NCI-H1436 treated with DMSO at 0.1 percent for 48 hours (cell line): ENCODE measurements at places on chromosomes 1 and 21.

GRCh38 chr1:185896863-185897262 is 162.7 kb downstream of the HMCN1 start:
- DNase-seq, result no peak

DNA sequence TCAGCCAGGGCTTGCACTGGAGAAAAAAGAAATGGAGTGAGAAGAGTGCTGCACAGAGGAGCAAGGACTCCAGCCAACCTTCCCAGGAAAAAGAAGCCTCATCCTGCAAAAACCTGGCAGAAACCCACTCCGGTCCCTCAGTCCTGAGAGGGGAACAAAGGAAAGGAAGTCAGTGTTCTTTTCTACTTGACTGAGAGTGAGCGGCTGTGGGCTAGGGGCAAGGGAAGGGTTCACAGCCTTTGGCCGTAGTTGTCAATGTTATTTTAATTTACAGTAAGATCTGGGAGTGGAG is 8.9 kb upstream of the GOLT1A start:
- no peak for DNase-seq

DNA sequence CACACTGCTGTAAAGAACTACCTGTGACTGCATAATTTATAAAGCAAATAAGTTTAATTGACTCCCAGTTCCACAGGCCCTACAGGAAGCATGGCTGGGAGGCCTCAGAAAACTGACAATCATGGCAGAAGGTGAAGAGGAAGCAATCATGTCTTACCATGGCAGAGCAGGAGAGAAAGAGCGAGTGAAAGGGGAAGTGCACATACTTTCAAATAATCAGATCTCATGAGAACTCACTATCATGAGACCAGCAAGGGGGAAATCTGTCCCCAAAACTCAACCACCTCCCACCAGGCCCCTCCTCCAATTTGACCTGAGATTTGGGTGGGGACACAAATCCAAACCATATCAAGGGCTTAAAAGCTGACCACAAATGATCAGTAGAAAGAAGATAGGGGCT is 493.2 kb downstream of the PTPRC start:
- DNase-seq, result no peak

DNA sequence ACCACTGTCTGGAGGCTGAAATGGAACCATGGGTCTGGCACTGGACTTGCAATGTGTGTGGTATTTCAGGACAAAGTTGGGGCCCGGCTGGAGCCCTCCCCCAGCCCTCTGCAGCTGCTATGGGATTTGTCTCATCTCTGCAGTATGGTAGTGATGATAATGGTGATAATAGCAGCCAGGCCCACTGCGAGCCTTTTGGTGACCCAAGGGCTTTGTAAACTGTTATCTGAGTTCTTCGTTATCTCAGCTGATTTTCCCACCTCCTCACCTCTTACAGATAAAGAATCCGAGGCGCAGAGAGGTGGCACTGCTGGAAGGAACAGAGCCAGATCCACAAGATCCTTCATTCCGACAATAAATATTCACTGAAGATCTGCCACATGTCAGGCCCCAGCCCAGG is 11.7 kb upstream of the WNT4 start:
- DNase-seq, result no peak

- no peak for DNase-seq
These were observed 5.6 kb downstream of the WNT9A start for GRCh38 chr1:227942021-227942715.

DNA sequence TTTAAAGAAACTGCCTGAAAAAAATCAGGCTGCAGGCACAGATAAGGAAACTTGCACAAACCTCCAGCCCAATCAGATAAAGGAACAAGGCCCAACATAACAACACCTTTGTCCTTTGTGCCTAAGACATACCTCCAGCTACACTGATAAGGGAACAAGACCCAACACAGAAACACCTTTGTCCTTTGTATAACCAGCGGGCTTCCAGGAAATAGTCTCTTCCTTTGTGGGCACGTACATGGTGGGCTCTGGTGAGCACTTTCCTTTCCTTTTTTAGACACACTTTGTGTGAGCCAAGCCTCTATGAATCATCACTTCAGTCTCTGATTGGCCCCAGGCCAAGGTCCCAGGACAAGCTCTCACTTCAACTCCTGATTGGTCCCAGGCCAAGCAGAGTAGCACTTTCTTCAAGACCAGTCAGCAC is 23.6 kb downstream of the ZNF670 start:
- DNase-seq, result no peak

- DNase-seq, result no peak
These were observed at the start of gene FYB2 for GRCh38 chr1:56819387-56819899. Gene FYB2, minus strand, starts transcription at chr1:56819404. Its CDS starts 114 bp downstream, at chr1:56819290.

DNA sequence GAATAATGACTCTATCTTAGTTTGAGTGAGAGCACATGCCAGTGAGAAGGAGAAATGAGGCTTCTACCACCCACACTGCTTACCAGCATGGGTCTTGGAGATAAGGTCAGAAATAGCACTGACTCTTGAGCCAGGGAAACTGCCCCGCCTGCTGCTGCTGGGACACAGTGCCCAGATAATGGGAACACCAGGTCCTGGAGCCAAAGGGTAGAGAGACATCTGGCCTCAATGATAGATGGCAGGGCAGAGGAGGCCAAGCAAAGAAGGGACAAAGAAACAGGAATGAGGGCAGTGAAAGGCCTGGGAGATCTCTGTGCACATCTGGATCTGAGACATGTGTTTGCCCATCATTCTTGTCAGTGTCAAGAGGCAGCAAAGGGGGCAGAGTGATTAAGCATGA is 97.4 kb downstream of the MIS18A start:
- DNase-seq, result no peak

- DNase-seq, result no peak
These were observed 2.5 kb downstream of the UBL4B start for GRCh38 chr1:110114784-110115183.

GRCh38 chr1:70866542-70867264 is 180.9 kb downstream of the PTGER3 start:
- no peak for DNase-seq

- no peak for DNase-seq
These were observed 94.3 kb upstream of the GALNT2 start for GRCh38 chr1:229972600-229973296.

- DNase-seq, result no peak
These were observed 96.8 kb upstream of the ADGRL2 start for GRCh38 chr1:81703756-81704463.

GRCh38 chr1:245887829-245888228 is 619.2 kb downstream of the SMYD3 start:
- DNase-seq, result no peak

- no peak for DNase-seq
These were observed 76.1 kb upstream of the CNIH3 start for GRCh38 chr1:224539971-224540370.

DNA sequence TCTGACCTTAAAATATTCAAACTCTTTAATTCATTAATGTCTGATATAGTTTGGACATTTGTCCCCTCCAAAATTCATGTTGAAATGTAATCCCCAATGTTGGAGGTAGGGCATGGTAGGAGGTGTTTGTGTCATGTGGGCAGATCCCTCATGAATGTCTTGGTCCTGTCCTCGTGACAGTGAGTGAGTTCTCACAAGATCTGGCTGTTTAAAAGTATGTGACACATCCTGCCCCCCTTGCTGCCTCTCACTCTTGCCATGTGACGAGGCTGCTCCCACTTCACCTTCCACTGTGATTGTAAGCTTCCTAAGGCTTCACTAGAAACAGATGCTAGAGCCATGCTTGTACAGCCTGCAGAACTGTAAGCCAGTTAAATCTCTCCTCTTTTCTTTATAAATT is 21.3 kb upstream of the FBXO28 start:
- DNase-seq, result no peak

DNA sequence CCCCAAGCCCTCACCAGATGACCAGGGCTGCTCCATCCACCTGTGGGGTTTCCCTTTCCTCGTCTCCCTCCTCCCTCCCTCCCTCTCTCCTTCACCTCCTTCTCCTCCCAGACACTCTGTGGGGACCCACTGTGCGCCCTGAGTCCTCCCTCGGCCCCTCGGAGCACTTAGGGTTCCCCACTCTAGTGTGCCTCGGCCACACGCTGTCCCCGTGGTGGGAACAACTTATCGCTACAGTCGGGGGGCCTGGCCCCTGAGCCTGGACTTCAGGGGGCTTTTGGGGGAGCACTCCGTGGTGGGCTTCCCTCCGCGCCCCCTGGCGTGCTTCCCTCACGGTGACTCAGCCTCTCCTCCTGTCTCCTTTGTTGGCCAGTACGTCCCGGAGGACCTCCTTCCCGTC is 27.5 kb downstream of the CSTB start:
- no peak for DNase-seq

DNA sequence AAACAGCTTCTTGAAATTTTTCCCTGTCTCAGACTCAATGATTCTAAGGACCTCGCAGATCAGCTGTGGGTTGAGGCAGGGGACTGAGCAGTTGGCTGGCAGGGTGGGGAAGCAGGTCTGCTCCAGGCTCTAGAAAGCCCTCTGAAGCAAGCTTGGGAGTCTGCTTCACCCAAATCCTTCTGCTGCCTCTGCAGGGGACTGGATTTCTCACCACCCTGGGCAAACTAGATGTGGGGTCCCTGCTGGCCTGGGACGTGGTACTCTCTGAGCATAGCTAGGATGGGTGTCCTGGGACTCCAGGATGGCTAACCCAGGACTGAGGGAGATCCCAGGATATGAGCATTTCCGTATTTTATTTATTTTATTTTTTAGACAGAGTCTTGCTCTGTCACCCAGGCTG is 89.3 kb downstream of the LAMC2 start:
- no peak for DNase-seq

DNA sequence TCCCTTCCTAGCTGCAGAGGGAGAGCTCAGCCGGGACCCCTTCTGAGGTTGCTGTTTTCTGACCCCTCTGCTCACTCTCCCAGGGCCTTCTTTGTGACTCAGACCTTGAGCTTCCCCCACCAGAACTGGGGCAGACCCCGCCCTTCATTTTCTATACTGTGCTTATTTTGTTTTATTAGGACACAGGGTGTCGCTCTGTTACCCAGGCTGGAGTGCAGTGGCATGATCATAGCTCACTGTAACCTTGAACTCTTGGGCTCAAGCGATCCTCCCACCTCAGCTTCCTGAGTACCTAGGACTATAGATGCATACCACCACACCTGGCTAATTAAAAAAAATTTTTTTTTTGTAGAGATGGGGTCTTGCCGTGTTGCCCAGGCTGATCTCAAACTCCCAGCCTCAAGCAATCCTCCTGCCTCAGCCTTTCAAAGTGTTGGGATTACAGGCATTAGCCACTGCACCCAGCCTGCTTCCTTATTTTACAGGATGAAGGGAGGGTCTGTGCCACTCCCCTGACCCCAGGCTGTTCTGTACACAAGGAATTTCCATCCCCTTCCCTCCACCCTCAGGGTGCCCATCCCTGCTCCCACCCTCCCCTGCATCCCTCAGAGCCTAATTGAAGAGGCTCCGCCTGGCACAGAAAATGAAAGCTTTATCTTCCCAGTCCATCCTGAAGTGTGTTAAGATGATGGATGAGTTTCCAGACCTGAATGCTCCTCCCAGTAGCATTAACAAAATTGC is 195.2 kb upstream of the POU3F1 start:
- no peak for DNase-seq

DNA sequence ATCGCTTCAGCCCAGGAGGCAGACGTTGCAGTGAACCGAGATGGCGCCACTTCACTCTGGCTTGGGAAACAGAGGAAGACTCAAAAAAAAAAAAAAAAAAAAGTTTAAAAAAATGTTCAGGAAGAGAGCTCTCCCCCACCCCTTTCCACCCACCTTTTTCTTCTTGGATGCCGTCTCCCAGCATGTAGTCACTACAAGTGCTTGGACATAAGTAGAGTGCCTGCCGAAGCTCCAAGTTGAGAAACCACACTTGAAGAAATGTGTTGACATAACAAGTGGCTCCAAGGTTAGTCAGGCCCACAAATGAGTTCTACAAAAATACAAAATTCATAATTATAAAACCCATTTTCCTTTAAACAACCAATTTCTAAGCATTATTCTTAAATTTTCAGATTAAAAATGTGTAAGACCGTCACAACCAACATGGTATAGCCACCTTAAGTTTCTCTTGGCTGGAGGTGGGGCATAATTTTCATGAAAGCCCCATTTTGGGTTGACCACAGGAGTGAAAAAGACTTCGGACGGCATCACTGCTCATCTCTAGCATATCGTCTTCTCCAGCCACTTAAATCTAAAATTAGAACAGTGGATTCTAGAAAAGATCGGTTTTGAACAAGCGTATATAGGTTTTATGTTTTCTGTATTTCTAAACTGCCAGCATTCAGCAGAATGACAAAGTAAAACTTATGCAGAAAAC is 26.4 kb downstream of the USP48 start:
- no peak for DNase-seq

- DNase-seq, result no peak
These were observed 220.7 kb upstream of the HOOK1 start for GRCh38 chr1:59593798-59594790.

GRCh38 chr1:70567167-70567566 is 156.1 kb downstream of the CTH start:
- DNase-seq, result no peak

DNA sequence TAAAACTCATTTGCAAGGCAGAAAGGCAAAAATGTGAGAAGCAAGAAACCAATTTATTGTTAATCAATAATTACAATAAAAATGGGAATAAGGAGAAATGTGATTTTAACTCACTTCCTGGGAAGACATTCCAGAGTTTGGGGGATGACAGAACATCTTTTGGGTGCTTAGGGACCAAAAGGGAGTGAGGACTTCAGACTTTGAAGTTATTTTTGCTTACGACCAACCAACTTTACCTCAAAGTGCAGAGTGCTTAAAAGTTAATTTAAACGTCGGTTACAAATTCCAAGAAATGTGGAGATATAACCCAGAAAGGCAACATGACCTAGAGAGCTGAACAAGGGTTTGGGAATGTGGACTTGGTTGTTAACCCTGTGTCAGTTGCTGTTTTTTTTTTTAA is 234.5 kb upstream of the C1orf105 start:
- no peak for DNase-seq

DNA sequence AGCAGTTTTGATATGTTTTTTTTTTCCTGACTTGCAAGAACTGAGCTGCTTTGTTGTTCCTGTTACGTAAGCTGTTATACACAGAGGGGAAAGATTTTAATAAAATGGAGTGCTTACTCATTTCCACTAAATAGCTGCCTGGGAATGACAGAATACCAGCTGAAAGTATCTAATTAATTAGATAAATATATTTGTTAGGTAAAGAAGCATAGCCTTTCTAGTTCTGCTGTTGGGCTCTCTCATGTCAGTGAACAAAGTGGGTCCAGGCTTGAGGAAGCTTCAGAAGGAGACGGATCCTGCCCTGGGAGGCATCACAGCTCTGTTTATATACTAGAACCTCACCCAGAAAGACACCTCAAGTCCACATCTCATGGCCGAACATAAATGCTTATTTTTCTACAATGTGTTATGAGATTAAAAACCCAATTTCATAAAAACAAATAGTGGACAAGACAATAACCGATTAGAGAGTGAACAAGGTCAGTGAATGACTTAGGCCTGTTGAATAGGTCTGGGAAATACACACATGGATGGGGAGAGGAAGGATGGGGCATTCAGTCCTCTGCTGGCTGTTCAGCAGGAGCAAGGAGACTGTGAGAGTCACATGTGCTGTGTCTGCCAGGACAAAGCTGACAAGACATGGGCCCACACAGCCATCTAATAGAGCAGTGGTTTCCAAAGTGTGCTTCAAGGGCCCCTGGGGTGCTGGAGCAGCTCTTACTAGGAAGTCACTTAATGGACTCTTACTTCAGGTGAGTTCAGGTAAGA is 20.6 kb downstream of the TRAF5 start:
- no peak for DNase-seq
